ENCODE measurements at places on chromosomes 12 and 14. TPM values are rescaled to one million over a fixed set of nuclear protein-coding genes. Genes with fewer than 3 reads are reported as not detected.
A peak's percentile ranks its signal among the peaks of the same experiment; 100 is the strongest.

GRCh38 chr12:5715021-5715420 lies 230.0 kb downstream of the ANO2 start:
- peak; percentile 32 for DNase-seq

The IL26 gene
- not detected for total RNA-seq

The GPR162 gene
- not detected for total RNA-seq

DNA sequence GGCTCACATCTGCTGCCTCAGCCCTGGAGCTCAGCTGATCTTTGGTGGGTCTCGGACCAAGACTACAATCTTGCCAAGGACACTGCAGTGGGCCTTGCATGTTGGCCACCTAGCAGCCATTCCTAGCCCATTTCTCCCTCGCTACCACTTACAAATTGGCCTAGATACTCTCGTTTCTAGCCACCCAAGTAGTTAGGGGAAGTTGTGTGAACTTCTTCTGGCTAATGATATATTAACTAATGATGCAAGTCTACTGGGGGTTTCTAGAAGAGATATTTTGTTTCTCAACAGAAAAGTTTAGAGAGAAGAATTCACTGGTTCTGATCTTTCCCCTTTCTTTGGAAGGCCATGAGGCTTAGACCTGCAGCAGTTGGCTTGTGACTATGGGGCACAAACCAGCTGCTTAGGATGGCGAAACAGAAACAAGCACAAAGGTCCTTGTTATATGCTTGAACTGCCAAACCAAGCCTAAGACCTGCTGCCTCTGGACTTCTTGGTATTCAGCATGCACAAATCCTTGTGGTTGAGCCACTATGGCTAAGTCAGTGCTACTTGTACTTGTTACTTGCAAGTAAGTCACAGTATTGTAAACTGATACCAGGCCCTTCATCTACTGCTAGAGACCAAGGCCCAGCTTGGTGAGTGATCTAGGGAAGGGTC lies 30.5 kb upstream of the GPATCH2L start:
- no peak for DNase-seq

The SLCO1B1 gene
- 0.36 TPM for total RNA-seq

- DNase-seq = no peak
These were observed 23.4 kb upstream of the FSCB start for GRCh38 chr14:44530475-44530874.

- no peak for DNase-seq
These were observed 4.2 kb downstream of the SH2B3 start for GRCh38 chr12:111409780-111410430.

DNA sequence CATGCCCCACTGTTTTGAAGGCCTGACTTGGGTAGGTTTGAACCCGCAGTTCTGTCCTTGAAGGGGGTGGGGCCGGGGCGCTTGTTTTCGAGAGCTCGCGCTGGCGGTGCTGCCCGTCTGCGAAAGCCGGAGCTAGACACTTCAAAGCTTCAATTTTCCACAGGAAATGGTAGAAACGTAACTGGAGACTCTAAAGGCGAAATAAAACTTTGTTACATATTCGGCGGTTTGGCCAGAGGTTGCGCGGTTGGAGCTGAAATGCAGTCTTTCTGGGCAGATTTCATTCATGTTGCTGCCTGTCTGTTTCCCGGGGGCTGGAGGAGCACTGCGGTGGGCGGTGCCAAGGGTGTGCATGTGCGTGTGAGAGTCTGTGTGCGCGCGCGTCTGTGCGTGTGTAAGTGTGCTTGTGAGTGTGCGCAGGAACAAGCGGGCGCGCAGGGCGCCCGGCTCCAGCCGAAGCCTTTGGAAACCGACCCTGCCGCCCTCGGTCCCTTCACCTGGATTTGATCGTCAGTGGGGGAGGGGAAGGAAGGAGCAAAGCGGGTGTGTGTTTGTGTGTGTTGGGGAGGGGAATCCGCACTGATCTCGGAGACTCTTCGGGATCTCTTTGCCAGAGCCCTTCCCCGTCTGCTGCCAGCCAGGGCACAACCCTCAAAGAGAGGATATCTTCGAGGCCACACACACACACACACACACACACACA lies 227.7 kb upstream of the CRY1 start:
- no peak for DNase-seq

DNA sequence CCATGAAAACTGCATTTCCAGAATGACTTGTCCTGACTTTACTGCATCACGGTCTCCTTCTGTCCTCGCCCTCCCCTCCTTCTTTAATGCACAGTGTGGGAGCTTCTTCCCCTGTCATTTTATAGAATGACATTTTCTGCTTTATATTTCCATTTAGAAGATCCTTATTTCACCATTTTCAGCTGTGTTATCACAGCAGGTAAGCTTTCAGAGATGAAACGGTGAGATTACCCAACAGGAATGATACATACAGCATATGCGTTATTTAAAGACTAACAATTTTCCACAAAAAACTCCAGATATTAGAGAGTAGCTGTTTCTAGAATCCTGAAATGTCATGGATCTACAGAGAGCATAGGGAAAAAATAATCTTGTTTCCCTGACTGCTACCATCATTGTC lies 27.3 kb upstream of the PZP start:
- no peak for DNase-seq

The CLEC4C gene
- not detected for total RNA-seq

The TTLL5 gene
- total RNA-seq = 20.5 TPM

- no peak for DNase-seq
These were observed 13.0 kb downstream of the FERMT2 start for GRCh38 chr14:52937869-52938268.

The KCNK10 gene
- total RNA-seq = not detected

DNA sequence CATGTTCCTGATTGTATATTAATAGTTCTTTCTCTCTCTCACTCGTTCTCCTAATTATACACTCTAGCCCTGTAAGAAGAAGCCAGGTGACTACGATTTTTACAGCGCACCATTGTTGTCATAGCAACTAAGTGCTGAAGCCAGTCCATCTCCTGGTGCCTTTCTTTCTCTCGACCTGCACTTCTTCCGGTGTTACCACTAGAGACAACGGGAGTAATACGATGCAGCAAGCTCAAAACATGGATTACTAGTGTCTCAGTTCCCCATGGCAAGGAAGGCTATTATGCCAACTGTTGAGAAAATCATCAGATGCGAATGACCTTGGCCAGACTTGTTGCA lies 40.8 kb upstream of the DCD start:
- DNase-seq = no peak

DNA sequence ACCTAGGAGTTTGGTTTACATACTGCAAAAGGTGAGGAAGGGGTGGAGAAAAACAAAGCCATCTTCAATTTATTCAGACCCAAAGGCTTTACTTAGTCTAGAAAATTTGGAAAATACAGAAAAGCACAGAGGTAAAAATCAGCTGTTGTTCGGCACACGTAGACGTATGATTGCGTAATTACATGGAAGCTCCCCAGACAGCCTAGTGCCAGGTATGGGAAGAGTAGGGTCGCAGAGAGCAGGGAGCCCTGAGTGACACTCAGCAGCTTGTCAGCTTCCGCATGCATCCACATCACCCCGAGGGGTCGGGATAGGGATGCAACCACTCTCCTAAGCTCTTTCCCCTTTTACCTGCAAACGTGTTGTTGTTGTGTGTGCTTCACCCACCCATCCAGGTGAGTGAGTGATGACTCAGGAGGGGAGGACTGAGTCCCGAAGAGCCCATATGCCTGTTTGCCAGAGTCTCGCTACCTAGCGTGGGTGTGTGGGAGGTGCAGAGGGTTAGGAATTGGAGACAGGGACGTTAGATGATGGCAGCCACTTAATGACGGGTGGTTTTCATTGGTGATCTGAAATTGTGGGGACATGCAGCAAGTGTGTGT lies 20.1 kb downstream of the PIWIL1 start:
- no peak for DNase-seq

The MYL6B gene
- 45.6 TPM for total RNA-seq

GRCh38 chr14:37559386-37559785 lies 35.7 kb downstream of the FOXA1 start:
- DNase-seq = no peak

The KCNC2 gene
- total RNA-seq = not detected

The NYNRIN gene
- total RNA-seq = 21.3 TPM

Measured in HT-29 (cell line).